ENCODE measurements at places on chromosomes 2 and 18.

- H3K4me1 ChIP-seq: no peaks in the 10 kb centered on the region
- peaks cover 18% of the 10 kb centered on the region for H3K27me3 ChIP-seq
- H3K36me3 ChIP-seq: no peaks in the 10 kb centered on the region
- no peak for DNase-seq
- no peak overlapping the region for H3K27ac ChIP-seq
- H3K4me3 ChIP-seq: no peak overlapping the region
These were observed 105.3 kb upstream of the BCL2L11 start for GRCh38 chr2:111015283-111015995.

DNA sequence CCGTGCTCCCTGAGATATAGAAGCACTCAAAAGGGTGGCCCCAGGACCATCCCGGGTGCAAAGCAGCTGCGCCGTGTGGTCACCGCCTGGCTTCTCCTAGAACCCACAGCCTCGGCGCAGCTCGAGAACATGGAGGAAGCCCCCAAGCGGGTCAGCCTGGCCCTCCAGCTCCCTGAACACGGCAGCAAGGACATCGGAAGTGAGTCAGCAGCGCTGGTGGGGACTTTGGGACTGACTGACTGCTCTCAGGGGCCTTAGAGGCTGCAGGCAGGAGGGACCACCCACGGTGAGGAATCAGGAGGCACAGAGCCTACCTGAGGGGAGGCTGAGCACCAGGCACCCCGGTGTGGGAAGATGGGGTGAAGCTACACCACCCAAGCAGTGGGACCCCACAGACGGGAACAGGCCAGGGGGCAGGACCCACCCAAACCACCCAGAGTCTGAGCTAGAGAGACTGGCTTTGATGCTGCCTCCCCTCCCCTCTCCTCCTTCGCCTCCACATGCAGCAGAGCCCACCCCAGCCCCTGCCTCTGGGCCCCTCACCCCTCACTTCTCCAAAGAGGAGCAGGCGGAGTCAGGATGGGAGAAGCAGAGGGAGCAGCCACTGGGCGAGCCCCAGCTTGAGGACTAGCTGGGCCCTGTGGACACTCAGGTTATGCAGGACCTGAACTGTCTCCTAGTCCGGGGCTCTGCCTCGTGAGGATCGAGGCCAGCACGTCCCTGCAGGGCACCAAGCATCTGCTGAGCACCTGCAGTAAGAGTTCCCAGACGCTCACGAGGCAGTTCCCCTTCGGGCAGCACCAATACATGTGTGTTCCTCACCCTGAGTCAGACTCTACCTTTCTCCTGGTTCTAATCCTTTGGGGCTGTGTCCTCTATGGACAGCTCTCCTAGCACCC lies 28.7 kb downstream of the MTERF4 start:
- peaks cover 3% of the 10 kb centered on the region for H3K4me1 ChIP-seq
- no peak for DNase-seq
- H3K27me3 ChIP-seq: no peaks in the 10 kb centered on the region

GRCh38 chr2:41216978-41217377 lies 765.1 kb upstream of the SLC8A1 start:
- H3K27me3 ChIP-seq: no peaks in the 10 kb centered on the region
- no peak for DNase-seq
- H3K27ac ChIP-seq: no peak overlapping the region
- H3K4me3 ChIP-seq: no peak overlapping the region

DNA sequence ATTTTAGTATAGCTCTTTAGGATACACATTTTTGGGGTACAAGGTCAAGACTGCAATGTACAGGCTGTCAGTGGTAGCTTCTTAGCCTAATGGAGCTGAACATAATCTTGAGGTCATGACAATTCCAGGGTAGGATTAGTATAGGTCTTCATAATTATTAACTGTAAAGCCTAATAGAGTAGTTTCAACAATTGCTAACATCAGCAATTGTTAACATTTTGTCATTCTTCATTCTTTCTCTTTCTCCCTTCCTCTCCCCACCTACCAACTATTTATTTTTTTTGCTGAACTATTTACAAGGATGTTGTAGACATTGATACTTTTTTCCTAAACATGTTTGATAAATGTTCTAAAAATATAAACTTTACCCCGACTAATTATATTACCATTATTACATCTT lies 461.3 kb upstream of the DCC start:
- H3K27ac ChIP-seq: no peak overlapping the region
- H3K36me3 ChIP-seq: no peaks in the 10 kb centered on the region
- no peak overlapping the region for H3K4me3 ChIP-seq
- no peaks in the 10 kb centered on the region for H3K27me3 ChIP-seq

DNA sequence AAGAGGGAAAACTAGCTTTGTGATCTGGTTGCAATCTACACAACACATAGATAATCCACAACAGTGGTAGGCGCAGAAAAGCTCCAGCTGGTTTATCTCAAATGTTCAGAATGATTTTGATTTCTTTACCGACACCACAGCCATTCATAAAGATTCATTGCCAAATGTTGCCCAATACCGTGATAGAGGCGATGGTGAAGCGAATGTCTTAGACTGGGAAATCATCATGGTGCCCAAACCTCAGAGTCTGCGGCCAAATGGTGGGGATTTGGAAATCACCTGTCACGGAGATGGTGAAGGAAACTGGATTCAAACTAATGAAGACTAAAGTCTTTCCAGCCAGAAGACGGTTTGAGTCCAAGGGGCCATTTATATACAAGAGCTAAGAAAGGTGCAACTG lies 48.5 kb upstream of the CCDC150 start:
- no peak overlapping the region for H3K4me3 ChIP-seq
- no peak overlapping the region for H3K27ac ChIP-seq
- H3K27me3 ChIP-seq: peaks cover 76% of the 10 kb centered on the region
- H3K36me3 ChIP-seq: no peaks in the 10 kb centered on the region
- DNase-seq: no peak
- peaks cover 9% of the 10 kb centered on the region for H3K4me1 ChIP-seq

DNA sequence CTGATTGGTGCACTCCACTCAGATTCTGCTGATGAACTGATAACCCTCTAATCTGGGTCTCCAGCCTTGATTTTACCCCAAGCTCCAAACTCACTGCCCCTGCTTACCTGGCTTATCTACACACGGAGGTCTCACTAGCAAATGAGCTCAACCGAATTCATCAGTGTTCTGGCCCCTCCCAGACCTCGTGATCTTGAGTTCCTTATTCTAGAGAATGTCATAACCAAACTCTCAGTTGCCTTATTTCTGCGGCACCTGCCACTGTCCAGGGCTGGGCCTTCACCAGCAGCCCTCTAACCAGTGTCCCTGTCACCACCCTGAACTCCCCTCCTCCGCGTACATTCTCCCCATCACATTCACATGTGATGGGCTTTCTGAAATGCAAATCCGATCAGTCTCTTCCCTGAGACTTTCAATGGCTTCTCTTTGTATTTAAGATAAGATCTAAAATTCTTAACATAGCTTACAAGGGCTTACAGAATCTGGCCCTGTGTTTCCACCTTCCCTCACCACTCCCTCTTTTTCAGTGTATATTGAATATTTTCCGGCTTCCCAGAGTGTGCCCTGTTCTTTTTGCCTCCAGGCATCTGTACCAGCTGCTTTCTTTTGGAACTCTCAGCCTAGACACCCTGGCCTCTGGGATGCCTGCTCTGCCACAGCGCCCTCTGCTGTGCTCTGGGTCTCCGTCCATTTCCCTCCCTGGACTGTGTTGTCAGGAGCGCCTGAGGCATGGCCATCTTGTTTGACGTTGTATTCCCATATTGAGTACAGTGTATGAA lies 31.1 kb downstream of the NAB1 start:
- DNase-seq: peak; percentile 60
- no peak overlapping the region for H3K27ac ChIP-seq
- peaks cover 26% of the 10 kb centered on the region for H3K4me1 ChIP-seq
- H3K4me3 ChIP-seq: no peak overlapping the region
- H3K36me3 ChIP-seq: peaks cover 26% of the 10 kb centered on the region

GRCh38 chr2:84858937-84859336 lies 21.9 kb downstream of the TRABD2A start:
- DNase-seq: no peak
- H3K4me3 ChIP-seq: peak overlapping the region; percentile 50
- peak overlapping the region; percentile 97 for H3K27ac ChIP-seq
- no peaks in the 10 kb centered on the region for H3K27me3 ChIP-seq
- peaks cover 96% of the 10 kb centered on the region for H3K4me1 ChIP-seq

GRCh38 chr2:134244086-134244485 lies 9.8 kb upstream of the MGAT5 start:
- DNase-seq: no peak
- H3K4me3 ChIP-seq: no peak overlapping the region
- H3K27ac ChIP-seq: no peak overlapping the region
- H3K4me1 ChIP-seq: peaks cover 52% of the 10 kb centered on the region

GRCh38 chr18:67726882-67727281 lies 210.4 kb upstream of the DSEL start:
- H3K27me3 ChIP-seq: no peaks in the 10 kb centered on the region
- H3K4me3 ChIP-seq: no peak overlapping the region
- H3K27ac ChIP-seq: no peak overlapping the region
- H3K36me3 ChIP-seq: no peaks in the 10 kb centered on the region

GRCh38 chr18:8011361-8011760 lies 444.2 kb downstream of the PTPRM start:
- DNase-seq: no peak
- no peaks in the 10 kb centered on the region for H3K36me3 ChIP-seq
- no peaks in the 10 kb centered on the region for H3K27me3 ChIP-seq
- no peak overlapping the region for H3K4me3 ChIP-seq
- H3K27ac ChIP-seq: no peak overlapping the region

DNA sequence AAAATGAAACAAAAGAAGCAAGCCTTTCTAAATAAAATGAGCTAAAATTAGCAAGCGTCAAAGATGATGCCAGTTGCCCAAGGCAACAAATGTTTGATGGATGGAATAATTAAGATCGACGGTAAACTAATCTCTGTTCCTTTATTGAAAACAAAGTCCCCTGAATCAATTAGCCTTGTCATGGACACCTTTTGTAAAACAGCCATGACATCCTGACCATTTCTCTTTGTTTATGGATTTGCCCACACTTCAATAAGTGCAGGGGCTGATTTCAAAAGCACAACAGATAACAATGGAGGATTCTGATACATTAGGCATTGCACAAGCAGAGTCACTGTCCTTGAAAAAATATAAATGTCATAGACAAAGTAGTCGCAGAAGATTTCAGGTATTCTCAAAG lies 160.1 kb upstream of the HNRNPA3 start:
- no peak overlapping the region for H3K4me3 ChIP-seq
- no peaks in the 10 kb centered on the region for H3K4me1 ChIP-seq

- no peaks in the 10 kb centered on the region for H3K27me3 ChIP-seq
- no peaks in the 10 kb centered on the region for H3K4me1 ChIP-seq
- no peaks in the 10 kb centered on the region for H3K36me3 ChIP-seq
- no peak overlapping the region for H3K27ac ChIP-seq
These were observed 72.4 kb downstream of the FASTKD2 start for GRCh38 chr2:206837775-206838174.
